GF-D8 (cell line): ENCODE measurements at places on chromosomes 12 and 14.

- no peak for DNase-seq
Observed at GRCh38 chr12:116302166-116303058, 24.9 kb upstream of the MED13L start.

GRCh38 chr14:105070760-105071137 is 5.5 kb upstream of the GPR132 start:
- no peak for DNase-seq

- DNase-seq, result no peak
Observed at GRCh38 chr12:23099104-23099503, 474.1 kb downstream of the ETNK1 start.

GRCh38 chr14:64772397-64772950 is 68.2 kb downstream of the PLEKHG3 start:
- no peak for DNase-seq

DNA sequence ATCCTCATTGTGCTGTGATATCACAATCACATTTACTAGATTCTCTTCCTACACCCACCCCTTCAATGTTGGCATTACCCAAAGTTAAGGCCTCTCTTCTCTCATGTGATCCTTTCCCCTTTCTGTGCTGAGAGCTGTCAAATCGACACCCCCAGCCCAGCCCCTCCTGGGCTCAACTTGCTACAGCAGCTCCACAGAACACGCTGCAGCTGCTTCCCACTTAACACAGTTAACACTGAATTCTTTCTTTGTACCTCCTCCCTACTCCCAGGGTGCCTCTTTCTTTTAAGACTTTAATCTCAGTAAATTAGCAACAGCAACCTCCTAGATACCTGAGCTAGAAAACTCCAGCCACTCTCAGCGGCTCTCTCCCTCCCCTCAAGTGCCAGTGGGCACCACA is 17.8 kb downstream of the SPTB start:
- no peak for DNase-seq

- no peak for DNase-seq
Observed at GRCh38 chr14:75437201-75438143, 9.7 kb downstream of the JDP2 start.

- DNase-seq, result no peak
Observed at GRCh38 chr12:119255314-119255713, 76.6 kb downstream of the HSPB8 start.

DNA sequence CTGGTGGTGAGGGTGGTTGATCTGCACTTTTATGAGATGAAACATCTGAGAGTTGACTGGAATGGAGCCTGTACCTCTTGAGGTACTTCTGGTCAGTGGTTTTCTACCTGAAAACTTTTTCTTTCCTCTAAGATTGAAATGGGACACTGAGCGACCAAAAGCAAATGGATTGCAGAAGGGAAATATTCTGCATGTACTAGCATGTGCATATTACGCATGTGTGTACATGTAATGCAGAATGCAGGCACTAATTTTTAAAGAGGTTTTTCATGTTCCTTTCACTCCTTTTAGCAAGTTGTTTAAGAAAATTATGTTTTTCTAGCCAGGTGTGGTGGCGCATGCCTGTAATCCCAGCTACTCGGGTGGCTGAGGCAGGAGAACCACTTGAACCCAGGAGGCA is 28.7 kb upstream of the EID3 start:
- no peak for DNase-seq

DNA sequence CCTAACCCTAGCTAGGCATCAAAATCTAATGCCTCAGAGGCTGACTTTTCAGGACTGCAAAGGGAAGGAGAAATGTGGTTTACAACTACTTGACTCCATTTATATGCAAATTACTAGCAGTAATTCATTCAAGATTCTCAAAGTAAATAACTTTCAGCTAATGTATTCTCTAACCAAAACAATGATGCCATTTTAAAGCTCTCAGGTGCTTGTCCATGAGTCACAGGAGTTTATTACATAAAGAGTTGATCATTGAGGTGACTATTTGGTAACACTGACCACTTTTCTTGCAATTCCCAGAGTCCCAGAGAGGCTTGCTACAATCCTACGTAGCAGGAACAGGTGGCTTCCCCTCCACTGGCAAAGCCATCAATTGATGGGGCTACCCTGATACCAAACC is 109.0 kb upstream of the SLC35F4 start:
- DNase-seq, result no peak

GRCh38 chr14:71062581-71063303 is 155.5 kb downstream of the PCNX1 start:
- DNase-seq, result no peak

- no peak for DNase-seq
Observed at GRCh38 chr14:93007225-93007997, 84.5 kb downstream of the CHGA start.

- no peak for DNase-seq
Observed at GRCh38 chr14:101055106-101055662, 151.7 kb upstream of the RTL1 start.

GRCh38 chr12:121388421-121388981 is 11.4 kb upstream of the RNF34 start:
- peak; percentile 70 for DNase-seq

- no peak for DNase-seq
Observed at GRCh38 chr12:56206452-56207166, 15.1 kb downstream of the RNF41 start.

DNA sequence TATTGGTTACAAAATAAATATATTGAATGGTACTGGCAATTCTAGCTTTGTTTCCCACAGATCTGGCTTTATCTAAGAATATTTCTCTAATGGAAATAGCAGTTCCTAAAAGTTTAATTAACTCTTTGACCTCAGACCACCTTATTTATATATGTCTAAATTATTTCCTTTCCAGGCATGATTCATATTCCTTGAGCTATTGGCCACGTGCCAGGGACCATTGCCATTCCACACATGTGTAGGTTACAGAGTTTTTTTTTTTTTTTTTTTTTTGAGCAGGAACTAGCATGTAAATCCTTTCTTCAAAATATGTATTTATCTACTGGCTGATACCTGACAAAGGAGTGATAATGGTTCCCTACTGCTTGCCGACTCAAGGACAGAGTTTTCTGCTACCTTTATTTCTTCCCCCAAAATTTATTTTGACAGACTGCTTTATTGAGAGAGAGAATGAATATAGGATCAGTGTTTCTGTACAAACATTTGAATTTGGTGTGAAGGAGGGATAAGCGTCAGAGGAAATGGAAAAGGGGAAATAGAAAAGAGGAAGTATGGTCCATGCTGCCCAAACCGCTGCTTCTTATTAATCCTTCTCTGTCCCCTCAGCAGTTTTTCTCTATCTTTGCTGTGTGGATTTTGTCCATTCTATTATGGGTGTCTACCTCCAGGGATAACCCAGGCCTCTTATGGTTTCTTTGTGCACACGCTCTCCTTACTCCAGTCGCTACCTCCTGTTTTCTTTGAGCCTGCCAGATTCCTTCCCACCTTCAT is 36.4 kb downstream of the PDE3A start:
- DNase-seq, result peak; percentile 74

DNA sequence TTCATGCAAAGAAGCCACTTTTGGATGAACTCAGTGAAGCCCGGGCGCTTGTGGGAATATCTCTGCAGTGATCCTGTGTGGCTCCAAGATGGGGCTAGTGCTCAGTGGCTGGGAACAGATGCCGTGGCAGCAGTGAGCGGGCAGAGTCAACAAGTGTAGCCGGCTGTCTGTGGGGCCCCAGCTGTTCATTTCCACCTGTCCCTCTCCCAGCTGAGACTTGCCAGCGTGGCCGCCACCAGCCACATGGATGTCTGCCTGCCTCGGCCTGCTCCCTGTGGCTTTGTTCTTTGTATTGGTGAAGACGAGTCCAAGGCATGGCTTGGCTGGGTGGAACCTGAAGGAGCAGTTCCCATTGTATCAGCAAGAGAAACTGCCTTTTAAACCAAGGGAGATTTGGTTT is 77.3 kb downstream of the NOS1 start:
- no peak for DNase-seq

- DNase-seq, result peak; percentile 52
Observed at GRCh38 chr14:100065111-100065871, at the start of gene EVL. EVL (plus strand) TSS chr14:100065422; CDS start chr14:100065501, 79 bp downstream.

GRCh38 chr12:57190821-57191220 is 25.8 kb upstream of the NXPH4 start:
- no peak for DNase-seq

- no peak for DNase-seq
Observed at GRCh38 chr14:69059658-69060623, 80.8 kb upstream of the ACTN1 start.

DNA sequence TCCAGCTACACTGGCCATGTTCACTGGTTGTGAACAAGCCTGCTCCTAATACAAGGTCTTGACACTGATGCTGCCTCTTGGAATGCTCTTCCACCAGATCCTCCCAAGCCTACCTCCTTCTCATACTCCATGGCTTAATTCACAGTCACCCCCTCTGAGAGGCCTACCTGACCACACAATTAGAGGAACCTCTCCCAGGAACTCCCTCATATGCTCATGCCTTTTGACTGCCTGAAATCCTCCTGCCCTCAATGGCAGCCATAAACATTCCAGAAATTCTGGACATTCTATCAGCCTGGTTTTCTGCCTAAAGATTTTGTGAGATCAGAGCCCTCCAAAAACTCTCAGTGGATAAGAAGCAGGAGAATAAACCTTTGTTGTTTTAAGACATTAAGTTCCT is 340.2 kb downstream of the C12orf75 start:
- DNase-seq, result no peak

DNA sequence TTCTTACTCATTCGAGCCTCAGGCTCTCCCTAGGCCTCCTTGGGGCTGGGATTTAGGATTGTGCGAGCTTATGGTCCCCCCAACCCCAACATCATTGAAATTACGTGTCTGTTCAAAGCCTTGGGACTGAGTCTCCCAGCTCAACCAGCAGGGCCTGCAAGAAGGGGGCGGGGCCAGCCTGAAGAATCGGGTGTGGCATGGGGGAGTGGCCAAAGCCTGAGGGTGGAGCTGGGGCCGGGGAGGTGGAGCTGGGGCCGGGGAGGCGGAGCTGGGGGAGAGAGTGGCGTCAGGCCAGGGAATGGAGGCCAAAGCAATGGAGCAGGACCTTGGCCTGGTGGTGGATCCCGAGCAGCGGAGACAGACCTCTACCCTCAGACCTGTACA is 24.3 kb upstream of the HSPB8 start:
- DNase-seq, result no peak

DNA sequence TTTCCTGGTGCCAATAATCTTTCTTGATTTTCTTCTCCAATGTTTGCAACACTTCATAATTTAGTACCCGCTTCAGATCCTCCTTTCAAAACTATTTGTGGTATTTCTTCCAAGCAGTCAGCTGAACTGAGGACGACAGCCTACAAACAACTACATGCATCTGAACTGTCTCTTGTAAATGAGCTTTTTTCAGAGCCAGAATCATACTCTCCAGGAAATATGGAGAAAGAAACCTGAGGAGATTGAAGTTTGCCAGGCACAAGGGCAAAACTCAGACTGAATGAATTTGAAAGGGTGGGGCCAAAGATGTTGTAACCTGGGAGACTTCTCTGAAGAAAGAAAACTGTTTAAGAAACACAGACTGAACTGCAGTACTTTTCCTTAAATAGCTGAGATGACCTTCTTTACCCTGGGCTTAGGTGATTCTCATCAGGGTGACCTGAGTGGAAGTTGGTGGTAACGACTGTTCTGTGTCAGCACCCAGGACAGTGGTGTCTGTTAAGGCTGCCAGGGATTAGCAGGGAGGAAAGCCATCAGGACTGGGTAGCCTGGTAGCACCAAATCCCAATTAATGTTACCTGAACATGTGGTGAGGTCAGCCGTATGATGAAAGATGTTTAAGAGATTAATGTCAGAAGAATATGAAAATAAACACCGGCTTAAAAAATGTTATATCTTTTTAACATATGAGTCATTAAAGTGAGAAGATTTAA is 95.0 kb downstream of the TGFB3 start:
- no peak for DNase-seq

DNA sequence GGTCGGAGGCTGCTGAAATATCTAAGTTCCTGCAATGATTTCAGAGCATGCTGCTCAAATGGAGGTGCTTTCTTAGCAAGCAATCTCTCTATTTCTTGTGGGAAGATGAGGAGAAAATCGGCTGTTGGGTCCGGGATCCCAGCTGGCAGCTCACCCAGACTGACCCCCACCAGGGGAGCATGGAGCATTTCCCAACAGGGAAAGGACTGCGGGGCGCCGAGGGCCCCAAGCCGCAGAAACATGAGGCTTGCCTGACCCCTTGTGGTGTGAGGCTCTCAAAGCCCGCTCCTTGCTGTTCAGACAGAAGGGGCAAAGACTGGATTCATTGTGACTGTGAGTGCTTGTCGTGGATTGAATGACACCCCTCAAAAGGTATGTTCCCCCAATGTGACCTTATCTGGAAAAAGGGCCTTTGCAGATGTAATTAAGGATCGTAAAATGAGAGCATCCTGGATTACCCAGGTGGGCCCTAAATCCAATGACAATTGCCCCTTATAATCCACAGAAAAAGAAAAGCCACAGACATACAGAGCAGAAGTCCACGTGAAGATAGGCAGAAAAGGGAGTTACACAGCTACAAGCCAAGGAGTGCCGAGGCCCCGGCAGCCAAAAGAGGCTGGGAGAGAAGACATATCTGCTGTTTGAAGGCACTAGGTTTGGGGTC is 116.3 kb upstream of the VASH1 start:
- DNase-seq, result no peak

- DNase-seq, result no peak
Observed at GRCh38 chr12:50822082-50822481, 20.6 kb upstream of the TMPRSS12 start.

GRCh38 chr12:23757541-23757962 is 191.9 kb downstream of the SOX5 start:
- no peak for DNase-seq

- no peak for DNase-seq
Observed at GRCh38 chr12:51740536-51740935, 108.0 kb downstream of the FIGNL2 start.

- no peak for DNase-seq
Observed at GRCh38 chr14:102182190-102182589, 42.5 kb downstream of the WDR20 start.

DNA sequence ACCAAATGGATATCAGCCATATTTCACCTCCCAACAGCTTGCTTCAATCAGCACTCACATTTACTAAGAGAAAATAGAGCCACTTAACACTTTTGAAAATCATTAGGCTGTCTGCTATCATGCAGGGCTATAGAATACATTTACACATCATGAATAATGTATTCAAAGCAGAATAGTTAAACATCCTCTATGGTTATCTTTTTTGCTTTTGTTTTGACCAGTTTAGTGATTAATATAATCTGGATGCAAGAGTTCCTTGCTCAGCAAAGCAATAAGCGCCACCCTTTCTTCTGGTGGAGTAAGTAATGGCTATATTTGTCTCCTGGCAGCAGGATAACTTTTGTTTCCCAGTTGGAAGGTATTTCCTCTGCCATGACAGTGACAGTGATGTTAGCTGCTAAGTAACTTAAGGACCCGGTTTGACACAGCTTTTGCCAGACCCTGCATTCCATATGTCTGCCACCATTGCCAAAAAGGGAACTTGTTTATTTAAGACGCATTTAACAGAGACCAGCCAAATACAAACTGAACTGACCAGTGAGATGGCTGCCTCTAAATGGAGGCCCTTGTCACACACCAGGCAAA is 70.3 kb upstream of the NR2C1 start:
- no peak for DNase-seq

DNA sequence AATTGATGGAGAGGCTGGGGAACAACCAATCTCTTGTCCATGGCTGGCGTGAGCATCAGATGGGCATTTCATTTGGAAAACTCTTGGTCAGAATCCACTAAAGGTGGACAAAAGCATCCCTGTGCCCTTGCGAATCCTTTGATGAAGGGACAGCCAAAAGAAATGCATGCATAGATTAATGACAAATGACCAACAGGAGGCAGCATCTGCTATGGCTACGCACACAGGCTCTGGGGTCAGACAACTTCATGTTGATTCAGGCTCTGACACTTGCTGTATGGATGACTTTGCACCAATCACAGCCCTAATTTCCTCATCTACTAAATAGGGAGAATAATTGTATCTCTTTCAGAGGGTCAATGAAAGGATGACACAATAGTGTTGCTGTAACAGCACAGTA is 117.5 kb downstream of the ASCL4 start:
- DNase-seq, result no peak
